ENCODE measurements at places on chromosomes 4 and X. TPM values are rescaled to one million over a fixed set of nuclear protein-coding genes. Genes with fewer than 3 reads are reported as not detected.

- no peak for DNase-seq
Measured at GRCh38 chr4:19381068-19381467, 870.6 kb upstream of the SLIT2 start.

The DCAF8L2 gene
- total RNA-seq: not detected

DNA sequence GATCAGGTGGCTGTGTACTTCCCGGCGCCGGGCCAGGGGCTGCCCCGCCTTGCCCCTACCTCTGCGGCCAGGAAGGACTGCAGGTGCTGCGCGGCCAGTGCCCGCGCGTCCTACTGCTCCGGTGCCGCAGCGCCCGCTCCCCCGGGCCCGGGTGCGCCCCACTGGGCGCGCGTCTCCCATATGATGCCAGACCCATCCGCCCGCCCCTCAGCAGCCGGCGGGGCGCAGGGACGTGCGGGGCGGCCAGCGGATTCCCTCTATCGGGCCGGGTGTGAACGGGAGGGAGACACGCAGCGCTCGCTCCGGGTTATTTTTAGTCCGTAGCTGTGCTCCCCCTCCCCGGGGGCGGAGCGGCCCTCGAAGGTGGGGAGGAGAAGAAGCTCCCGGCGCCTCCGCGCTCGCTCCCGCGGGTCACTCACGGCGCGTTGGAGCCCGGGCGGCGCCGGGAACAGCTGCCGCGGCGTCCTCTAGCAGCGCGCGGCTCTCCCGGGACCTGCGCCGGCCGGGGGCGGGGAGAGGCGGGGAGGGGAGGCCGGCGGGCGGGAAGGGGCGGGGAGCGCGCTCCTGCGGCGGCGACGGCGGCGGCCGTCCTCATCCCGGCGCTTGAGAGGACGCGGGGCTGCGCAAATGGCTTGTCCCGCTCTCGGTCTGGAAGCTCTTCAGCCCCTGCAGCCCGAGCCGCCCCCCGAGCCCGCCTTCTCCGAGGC, 103.6 kb downstream of the UCHL1 start:
- DNase-seq: no peak

The SPACA5 gene
- total RNA-seq: not detected

The CYBB gene
- total RNA-seq: 62.0 TPM

Data from urinary bladder (tissue), 4 donors.